Large intestine (tissue), 12 donors: ENCODE measurements at places on chromosomes 6 and 20.

DNA sequence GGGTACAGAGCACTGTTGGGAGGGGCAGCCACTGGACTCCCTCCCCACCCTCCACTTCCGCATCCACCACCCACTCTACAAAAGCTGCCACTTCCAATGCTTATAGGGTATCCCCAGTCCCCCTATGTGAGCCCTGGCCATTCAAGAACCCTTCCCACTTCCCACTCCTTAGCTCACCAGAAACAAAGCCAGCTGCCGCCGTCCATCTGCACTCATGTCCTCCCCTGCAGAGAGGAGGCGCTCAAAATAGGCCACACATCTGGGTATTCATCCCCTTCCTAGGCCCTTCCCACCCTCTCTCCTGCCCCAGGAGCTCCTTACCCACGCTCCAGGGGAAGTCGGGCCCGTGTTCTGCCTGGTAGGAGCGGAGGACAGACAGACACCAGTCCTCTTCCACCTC lies 6.5 kb upstream of the LY6G5C start:
- H3K4me3 ChIP-seq = no peak overlapping the region
- no peak overlapping the region for H3K27ac ChIP-seq
- no peak for DNase-seq

DNA sequence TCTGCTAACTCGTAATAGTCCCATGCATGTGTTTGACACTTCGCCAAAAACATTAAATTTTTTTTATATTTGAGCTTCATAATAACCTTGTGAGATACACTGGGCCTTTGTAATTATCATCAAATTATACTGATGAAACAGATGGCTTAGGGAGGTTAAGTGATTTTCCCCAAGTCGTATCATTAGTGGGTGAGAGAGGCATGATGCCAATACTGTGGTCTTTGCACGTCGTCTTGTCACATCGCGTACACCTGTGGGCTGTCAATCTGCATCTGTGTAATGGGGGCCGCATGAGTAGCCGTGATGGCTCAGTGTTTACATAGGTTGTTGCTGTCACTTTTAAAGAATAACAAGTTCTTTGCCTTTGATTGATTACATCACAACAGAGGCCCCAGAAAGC lies 1.7 kb downstream of the PRL start:
- no peak overlapping the region for H3K4me3 ChIP-seq
- no peak for DNase-seq
- no peak overlapping the region for H3K27ac ChIP-seq
- no peaks in the 10 kb centered on the region for H3K27me3 ChIP-seq
- H3K4me1 ChIP-seq = no peaks in the 10 kb centered on the region
- no peaks in the 10 kb centered on the region for H3K36me3 ChIP-seq

DNA sequence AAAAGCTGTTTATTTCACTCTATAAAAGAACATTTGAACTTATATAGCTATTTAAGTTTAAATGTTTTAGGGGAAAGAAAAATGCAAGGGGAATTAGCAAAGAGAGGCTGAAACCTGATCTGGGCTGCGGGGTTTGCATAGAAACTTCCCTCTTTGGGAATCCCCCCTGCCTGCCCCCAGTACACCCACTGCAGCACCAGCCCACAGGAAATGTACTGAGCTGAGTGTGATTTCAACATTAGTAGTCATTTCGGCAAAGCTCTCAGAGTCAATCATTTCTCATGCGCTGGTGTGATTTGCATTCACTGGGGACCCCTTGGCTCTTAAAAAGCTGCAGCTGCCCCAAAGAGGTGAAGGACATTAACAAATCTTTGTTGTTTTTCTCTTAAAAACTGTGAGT lies 859.4 kb downstream of the MAFB start:
- H3K36me3 ChIP-seq = no peaks in the 10 kb centered on the region
- H3K27me3 ChIP-seq = no peaks in the 10 kb centered on the region
- DNase-seq = no peak
- H3K4me3 ChIP-seq = no peak overlapping the region
- no peak overlapping the region for H3K27ac ChIP-seq

DNA sequence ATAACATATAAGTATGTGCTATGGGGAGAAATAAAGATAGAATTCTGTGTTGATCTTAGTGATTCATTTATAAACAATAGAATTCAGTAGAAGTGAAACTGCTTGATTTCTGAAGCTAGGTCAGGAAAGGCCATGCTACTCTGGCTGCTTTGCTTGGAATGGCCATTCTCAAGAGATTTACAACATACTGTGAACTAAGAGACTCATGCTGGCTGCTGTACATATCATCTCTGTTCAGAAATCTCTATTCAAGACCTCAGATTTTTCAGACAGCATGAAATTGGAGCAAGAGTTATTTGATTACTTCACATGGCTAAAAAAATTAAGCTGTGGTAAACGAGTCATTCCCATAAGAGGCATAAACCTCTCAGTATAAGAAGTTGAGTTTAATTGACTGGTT lies 662.6 kb downstream of the BCKDHB start:
- H3K4me1 ChIP-seq = no peaks in the 10 kb centered on the region
- H3K36me3 ChIP-seq = no peaks in the 10 kb centered on the region
- no peak overlapping the region for H3K4me3 ChIP-seq
- DNase-seq = no peak

GRCh38 chr6:166566026-166567011 lies 20.2 kb downstream of the RAMACL start:
- H3K27me3 ChIP-seq = no peaks in the 10 kb centered on the region
- H3K27ac ChIP-seq = no peak overlapping the region
- H3K36me3 ChIP-seq = no peaks in the 10 kb centered on the region
- no peak for DNase-seq
